NCI-H1092 treated with DMSO at 0.1 percent for 48 hours (cell line): ENCODE measurements at places on chromosomes 6 and 20.

GRCh38 chr6:41441598-41442351 is 104.4 kb upstream of the FOXP4 start:
- DNase-seq, result no peak

GRCh38 chr6:134004714-134005113 is 47.7 kb downstream of the SLC2A12 start:
- peak; percentile 23 for DNase-seq

- no peak for DNase-seq
Measured at GRCh38 chr6:112786801-112787200, 439.7 kb downstream of the RFPL4B start.

DNA sequence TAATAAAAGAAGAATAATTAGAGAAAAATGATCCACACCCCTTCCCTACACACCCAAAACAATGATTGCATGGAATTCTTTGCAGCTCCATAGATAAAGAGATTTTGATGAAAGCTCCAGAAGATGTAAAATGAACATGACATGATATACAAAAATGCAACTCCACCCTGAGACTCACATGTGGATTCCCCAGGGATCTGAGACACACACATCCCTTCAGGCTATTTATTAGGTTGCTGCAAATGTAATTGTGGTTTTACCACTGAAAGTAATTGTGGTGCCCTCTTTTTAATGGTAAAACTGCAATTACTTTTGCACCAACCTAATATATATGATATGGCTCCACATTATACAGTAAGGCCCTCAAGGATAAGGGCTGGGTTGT is 40.4 kb upstream of the TBC1D7 start:
- no peak for DNase-seq

DNA sequence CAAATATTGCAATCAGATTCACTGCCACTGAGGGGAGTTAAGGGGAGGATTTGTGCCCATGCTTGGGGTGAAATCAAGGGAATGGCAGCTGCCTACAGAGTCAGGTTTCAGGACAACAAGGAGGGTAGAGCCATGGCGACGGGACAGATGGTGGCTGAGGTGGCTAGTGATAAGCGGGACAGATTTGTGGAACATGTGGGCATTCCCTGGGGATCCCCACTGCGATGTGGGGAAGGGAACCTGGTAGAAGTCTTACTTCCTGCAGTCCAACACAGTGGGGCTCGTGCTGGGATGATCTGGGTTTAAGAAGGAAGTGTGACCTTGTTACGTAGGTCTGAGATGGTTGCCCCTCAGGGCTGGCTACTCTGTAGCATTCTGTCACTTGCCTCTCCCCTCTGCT is 292.0 kb upstream of the JARID2 start:
- DNase-seq, result no peak

- peak; percentile 98 for DNase-seq
Measured at GRCh38 chr6:109095036-109095834, at the start of gene CEP57L1. TSS of gene CEP57L1 (plus strand) at chr6:109095507. CDS start at chr6:109145222, 49,715 bp downstream.

- DNase-seq, result no peak
Measured at GRCh38 chr20:26295006-26295405, 598.4 kb upstream of the ZNF337 start.

DNA sequence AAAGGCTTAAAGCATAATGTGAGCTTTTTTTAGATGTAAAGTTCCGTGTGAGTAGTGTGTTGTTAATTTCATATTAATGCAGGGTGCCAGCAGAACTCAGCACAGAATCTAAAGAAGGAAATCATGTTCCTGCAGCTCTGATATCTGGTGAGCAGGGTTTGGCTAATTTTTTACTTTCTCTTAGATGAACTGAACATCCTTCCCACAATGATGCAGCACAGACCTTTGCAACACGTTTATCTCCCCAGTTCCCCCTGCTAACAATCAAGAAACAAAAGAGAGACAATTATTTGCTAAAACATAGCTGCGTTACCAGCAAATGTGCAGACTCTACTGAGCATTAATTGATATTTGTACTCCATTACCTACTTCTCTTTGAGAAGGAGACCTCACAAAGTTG is 39.1 kb upstream of the ATXN1 start:
- DNase-seq, result no peak

DNA sequence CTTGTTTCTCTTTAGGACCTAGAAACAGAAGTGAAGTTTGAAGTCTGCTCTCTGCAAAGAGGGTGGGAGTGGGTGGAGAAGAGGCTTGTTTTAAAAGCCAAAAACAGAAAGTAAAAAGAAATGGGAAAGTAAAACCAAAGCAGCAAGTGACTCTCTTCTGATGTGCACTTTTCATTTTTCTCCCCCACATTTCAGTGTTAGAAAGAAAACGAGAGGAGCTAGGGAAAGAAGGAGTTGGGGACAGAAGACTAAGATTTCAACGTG is 1.3 kb downstream of the C6orf141 start:
- no peak for DNase-seq

DNA sequence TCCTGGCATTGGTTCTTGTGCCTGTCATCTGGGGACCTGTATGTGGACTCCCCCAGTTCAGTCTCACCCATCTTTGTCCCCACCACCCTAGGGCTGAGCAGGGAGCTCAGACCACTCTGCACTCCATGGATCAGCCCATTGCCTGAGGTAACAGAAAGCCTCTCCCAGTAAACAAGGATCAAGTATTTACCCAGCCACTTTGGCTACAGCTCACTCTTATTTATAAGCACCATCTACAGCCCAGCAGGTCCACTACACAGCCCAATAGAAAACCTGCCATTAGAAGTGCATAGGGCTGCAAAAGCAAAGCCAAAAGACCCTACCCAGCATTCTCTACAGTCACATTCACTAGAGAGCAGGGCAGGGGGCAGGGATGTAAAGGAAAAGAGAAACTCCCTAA is 335.0 kb upstream of the SYNCRIP start:
- DNase-seq, result no peak

GRCh38 chr6:141169419-141169818 is 963.3 kb upstream of the GJE1 start:
- DNase-seq, result no peak

GRCh38 chr6:140046016-140046632 is 671.7 kb upstream of the CITED2 start:
- DNase-seq, result no peak

- DNase-seq, result no peak
Measured at GRCh38 chr20:32479697-32480171, 105.4 kb downstream of the NOL4L start.

DNA sequence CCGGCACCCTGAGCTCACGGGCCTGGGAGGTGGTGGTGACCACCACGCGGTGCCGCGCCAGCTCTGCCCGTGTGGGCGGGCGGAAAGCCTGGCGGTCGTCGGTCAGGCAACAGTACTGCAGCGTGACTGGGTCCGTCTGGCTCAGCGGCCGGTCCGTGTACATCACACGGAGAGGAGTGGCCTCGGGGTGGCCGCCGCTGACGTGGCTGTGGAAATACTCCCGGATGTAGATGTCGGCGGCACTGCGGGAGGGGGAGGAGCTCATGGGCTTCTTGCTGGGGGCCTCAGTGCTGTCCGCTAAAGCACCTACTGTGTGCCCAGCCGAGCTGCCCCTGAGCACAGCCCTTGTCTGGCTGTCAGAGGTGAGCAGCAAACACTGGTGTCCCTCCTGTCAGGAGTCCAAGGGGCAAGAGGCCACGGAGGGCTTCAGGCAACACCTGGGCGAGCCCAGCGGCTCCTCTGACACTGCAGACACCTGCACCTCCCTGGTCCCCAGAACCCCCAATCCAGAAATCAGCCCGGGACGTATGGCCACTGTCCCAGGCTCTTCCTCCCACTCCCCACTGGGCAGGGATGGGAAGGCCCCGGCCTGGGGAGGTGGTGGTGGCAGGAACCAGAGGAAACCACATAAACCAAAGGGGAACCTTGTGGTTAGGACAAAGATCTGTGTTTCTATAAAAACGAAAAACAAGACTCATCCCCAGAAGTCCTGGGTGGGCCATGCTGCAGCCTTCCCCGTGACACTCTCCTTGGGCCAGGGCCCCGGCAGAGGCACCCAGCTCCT is 6.5 kb downstream of the HELZ2 start:
- DNase-seq, result no peak

DNA sequence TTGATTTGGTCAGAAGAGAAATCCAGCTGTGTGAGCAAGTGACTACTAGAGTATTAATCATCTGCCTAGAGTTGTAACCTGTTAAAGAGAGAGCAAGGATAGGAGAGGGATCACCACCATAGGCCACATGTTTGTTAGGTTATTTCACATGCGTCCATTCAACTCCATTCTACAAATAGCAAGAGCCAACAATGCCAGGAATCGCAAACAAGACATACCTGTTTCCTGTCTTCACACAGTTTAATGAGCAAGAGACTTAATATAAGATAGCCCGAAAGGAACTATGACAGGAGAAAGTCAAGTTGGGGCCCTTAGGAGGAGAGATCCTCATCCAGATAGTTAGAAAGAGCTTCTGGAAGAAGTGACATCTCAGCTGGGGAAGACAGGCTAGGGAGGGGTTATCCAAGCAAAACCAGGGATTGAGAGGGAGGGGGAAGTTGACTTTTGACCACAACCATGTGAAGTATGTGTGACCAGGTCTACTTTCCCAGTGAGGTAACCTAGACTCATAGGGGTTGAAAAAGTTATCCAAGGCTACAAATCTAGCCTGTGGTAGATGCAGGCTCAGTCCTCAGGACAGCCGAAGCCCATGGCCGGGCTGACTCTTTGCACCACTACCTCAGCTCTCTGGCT is 147.4 kb downstream of the ALDH8A1 start:
- DNase-seq, result no peak

GRCh38 chr20:774016-774659 is 5.8 kb upstream of the SLC52A3 start:
- no peak for DNase-seq

DNA sequence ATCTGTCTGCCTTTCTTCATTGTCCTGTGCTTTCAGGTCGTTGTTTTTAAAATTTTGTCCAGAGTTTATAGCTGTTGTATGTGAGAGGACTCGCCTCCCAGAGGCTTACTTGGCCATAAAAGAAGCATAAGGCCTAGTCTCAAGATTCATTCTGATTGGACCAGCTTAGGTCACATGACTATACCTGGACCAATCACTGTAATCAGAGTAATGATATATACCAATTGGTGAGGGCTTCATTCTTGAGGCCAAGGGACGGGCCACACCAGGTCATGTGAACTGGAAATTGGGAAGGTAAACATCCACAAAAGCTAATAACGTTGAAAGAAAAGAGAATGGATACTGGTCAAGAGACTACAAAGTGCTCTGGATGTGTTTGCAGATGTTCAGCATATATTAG is 141.4 kb upstream of the SULF2 start:
- no peak for DNase-seq

GRCh38 chr20:33647603-33648395 is 14.3 kb upstream of the C20orf144 start:
- no peak for DNase-seq

DNA sequence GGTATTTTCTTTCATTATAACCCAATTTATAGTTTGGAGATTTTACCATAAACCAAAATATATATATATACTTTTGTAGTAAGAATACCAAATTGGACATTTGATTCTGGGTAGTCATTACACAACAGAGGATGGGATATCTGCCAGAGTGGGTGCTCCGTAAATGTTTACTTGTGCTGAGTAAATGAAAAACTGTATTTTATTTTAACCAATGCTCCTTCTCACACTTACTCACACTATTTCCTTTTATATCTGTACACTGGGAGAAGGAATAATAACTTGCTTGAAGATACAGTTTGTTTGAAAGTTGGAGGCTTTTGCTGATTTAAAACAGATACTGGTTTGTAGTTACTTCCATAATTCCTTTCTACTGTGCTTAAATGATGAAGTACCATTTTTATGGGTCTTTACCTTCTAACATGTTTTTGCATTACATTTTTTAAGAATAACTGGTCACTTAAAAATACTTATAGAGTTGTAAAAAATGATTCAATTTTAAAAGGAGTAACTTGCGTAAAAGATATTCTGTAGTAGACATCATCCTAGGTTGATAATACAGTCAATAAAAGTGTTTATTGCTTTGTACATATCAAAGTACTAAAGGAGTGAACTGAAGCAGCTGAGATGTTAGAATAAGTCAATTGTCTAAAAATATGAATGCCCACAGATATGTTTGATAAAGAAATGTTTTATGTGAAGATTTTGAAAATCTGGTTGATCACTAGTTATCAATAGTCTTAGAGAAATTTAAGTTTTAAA is 411.7 kb downstream of the UTRN start:
- peak; percentile 27 for DNase-seq

DNA sequence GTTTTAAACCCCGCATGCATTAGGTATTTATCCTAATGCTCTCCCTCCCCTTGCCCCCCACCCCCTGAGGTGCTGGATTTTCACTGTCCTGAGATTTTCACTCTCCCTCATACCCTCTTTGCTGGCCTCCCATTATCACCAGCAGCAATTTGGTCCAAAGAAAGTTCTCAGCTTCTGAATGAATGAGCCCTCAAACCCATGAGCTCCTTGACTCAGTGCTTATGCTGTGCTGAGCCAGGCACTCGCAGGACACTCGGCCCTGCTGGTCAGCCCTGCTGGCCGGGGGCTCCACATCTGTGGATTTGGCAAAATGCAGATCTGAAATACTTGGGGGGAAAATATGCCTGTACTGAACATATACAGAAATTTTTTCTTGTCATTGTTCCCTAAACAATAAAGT is 153.2 kb upstream of the QKI start:
- DNase-seq, result no peak

DNA sequence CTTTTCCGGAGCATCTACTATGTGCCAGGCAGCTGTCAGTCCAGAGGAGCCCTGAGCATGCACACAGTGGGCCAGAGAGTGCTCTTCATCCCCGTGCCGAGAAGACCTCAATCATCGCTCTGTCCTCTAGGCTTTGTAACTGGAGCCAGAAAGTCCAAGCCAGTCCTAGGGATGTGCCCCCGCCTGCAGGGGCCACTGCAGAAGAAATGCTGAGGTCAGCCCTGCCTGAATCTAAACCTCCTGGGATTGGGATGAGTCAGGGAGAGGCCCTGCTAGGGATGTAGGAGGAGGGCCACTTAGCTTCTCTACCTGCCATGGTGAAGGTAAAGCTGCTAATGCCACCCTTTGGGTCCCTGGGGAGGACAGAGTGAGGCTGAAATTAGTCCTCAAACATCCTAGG is 146.8 kb downstream of the CDC5L start:
- DNase-seq, result no peak

GRCh38 chr6:80163754-80164187 is 57.3 kb downstream of the BCKDHB start:
- no peak for DNase-seq
